ENCODE measurements at places on chromosomes 6 and 20.

DNA sequence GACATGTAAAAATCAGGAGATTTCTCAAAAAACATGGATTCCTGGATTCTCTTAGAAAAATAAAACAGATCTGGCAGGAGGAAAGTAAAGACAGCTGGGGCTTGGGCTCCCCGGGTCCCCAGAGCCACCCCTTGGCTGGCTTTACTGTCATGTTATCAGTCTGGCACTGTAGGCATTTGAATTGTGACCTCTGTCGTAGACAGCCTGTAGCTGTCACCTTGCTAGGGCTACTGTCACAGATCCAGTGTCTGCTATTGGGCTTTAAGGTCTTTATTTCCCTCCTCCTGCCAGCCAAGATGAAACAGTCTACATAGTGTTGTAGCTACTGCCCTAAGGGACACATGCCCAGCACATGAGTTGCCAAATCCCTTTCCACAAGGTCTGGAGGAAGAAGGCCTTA is 37.5 kb downstream of the ABRACL start:
- DNase-seq = no peak

GRCh38 chr6:5536644-5537043 is 275.3 kb downstream of the FARS2 start:
- DNase-seq = no peak

DNA sequence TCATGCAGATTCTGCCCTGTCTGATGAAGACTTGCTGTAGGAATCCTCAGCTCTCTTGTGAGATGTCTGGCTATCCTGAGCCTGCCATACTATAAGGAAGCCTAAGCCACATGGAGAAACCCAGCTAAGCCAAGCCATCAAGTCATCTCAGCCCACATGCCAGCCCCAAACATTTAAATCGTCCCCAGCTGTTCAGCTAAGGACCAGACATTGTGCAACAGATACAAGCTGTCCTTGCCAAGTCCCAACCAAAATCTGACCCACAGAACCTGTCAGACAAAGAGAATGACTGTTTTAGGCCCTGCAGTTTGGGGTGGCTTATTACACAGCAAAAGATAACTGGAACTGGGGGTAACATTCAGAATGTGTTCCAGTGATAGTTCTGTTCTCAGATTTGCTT is 36.8 kb upstream of the FOXC1 start:
- no peak for DNase-seq

GRCh38 chr6:15620611-15621010 is 42.2 kb downstream of the DTNBP1 start:
- DNase-seq = no peak

GRCh38 chr20:31517373-31517772 is 3.1 kb downstream of the HM13 start:
- DNase-seq = no peak
